Right renal pelvis (tissue), 4 donors: ENCODE measurements at places on chromosomes 1 and 21. TPM values are rescaled to one million over a fixed set of nuclear protein-coding genes. Genes with fewer than 3 reads are reported as not detected.

DNA sequence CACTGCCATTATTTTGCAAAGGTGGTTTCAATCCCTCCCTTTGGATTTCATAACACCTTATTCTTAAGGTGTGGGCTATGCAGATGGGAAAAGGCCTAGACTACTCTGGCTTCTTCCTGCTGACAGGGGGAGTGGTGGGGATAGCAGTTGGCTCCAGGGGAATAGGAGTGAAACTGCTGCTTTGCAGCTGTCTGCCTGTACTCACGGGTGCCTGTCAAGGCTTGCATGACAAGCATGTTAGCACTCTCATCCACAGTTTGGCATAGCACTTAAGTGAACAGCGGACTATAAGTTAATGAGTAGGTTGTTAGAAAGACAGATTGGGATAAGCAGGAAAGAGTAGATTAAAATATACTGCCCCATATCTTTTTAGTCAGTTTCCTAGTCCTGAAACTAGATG is 287.5 kb upstream of the DAB1 start:
- no peak for DNase-seq

GRCh38 chr1:234929369-234929768 is 199.3 kb downstream of the TOMM20 start:
- no peak for DNase-seq

- DNase-seq, result no peak
Observed at GRCh38 chr1:90726986-90727480, 9.9 kb upstream of the BARHL2 start.

DNA sequence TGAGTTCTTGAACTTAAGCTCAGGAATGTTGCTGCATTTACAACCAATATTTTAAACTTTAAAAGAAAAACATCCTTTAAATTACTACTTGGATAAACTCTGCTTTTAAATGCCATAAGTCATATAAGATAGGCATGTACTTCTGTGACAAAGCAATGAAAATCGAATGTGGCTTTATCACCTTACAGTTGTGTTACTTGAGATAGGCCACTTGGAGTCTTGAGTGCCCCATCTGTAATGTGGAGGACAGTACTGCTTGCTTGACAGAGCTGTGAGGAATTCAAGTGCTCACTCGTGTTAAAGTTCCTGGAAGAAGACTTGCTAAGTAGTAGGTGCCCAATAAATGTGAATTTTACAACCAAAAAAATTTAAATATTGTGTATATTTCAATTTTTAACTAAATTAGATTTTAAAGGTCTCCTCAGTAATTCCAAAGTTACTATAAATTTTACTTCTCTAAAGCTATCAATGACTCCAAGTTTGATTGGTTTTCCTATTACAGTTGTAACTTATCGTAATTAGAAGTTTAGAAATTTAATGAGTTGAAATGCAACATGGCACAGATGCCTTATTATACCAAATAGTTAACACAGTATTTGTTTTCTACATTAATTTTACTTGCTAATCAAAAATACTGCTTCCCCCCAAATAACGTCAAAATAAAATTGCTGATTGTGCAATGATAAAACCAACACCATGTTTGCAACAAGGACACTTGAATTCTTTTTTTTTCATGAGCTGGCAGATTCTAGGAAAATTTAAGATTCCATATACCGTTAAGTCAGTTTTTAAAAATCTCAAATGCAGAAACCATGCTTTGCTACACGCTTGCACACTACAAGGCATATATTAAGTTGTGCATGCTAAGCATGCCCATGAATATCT is 21.8 kb downstream of the PSMB2 start:
- no peak for DNase-seq

GRCh38 chr1:116537040-116537831 is 33.6 kb downstream of the CD58 start:
- DNase-seq, result no peak

DNA sequence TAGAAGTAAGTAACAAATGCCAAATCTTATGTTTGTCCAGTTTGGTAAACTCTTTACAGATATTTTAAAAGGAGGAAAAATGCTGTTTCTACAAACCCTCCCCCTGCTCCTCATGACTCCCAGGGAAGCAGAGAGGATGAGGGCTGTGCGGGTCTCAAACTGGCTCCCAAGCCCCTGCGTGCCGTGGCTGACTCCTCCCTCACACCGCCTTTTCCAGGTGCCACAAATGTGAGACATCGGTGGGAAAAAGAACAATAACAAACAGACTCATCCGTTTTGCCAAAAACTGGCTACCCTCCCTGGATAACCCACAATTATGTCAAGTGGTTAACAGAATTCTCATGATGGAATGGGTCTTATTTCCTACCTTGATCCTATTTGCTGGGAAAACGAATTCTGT is 594.6 kb downstream of the PTPRU start:
- no peak for DNase-seq

- no peak for DNase-seq
Observed at GRCh38 chr21:20031807-20032206, 966.4 kb upstream of the NCAM2 start.

- DNase-seq, result no peak
Observed at GRCh38 chr1:232369451-232370296, 260.3 kb downstream of the SIPA1L2 start.

DNA sequence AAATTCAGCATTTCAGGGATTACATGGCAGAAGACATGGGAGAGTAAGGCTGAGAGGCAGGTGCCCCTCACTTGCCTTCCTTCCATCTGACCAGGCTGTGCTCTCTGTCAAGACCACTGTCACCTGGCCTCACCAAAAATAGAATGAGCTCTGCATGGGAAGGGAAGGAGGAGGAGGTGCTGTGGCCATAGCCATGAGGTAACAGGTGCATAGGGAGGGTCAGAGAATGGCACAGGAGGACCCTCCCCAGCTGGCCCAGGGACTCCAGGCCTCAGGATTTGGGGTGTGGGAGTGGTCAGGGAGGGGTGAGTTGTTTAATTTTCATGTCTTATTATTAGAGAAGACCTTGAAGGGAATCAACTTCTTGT is 192.3 kb downstream of the FCRL5 start:
- DNase-seq, result no peak

Gene PTPRU
- polyA plus RNA-seq, result 12.0 TPM

Gene CD160
- polyA plus RNA-seq, result 0.74 TPM

Gene WNT4
- 8.2 TPM for polyA plus RNA-seq
